Activated T-cell treated with anti-CD3 and anti-CD28 coated beads, Interleukin-2, amount 50 U/mL, for 72 hours (primary cell): ENCODE measurements at places on chromosomes 1 and 21. TPM values are rescaled to one million over a fixed set of nuclear protein-coding genes. Genes with fewer than 3 reads are reported as not detected.
A peak's percentile ranks its signal among the peaks of the same experiment; 100 is the strongest.

DNA sequence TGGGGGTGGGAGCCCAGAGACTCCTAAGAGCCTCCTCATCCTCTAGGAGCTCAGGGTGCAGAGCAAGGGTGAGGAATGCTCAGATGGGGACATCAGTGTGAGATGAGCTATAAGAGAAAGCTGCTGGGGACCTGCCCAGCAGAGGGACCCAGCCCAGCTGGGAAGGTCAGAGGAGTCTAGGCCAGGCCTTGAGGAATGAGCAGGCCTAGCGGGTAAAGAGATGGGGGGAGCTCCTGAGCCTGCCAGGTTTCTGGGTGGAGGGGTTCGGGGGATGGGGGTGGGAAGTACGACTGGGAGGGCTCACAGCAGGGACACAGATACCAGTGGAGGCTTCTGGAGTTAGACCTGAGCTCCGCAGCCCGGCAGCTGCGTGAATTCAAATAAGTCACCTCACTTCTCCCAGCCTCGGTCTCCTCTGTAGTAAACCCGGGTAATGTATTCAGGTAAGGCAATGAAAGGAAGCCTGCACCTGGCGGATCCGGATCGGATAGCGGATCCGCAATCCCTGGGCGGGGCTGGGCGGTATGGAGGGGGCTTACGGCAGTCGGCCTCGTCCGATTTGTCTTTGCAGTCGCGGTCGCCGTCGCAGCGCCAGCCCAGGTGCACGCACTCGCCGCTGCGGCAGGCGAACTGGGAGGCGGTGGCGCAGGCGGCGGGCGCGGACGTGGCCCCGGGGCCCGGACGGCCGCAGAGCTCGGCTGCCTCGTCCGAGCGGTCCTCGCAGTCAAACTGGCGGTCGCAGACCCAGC lies 38.0 kb upstream of the MAGOH start:
- H3K4me1 ChIP-seq: no peaks in the 10 kb centered on the region
- no peaks in the 10 kb centered on the region for H3K27me3 ChIP-seq
- H3K27ac ChIP-seq: no peak overlapping the region
- peaks cover 3% of the 10 kb centered on the region for H3K36me3 ChIP-seq

DNA sequence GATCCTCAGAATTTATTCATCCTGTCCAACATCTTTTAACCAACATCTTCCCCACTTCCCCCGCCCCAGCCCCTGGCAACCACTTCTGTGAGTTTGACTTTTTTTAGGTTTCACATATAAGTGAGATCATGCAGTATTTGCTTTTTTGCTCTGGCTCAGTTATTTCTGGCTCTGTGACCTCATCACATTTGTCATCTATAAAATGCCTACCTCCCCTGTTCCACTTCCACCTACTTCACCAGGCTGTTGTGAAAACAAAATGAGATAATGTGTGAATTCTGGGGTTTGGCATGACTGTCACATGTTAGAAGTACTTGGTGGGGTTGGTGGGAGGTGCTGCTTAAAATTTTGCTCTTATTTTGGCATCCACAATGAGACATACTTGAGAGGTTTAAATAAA lies 18.4 kb downstream of the HHAT start:
- peaks cover 16% of the 10 kb centered on the region for H3K4me1 ChIP-seq
- peak; percentile 34 for DNase-seq
- H3K27me3 ChIP-seq: no peaks in the 10 kb centered on the region
- no peaks in the 10 kb centered on the region for H3K36me3 ChIP-seq
- no peak overlapping the region for H3K4me3 ChIP-seq

DNA sequence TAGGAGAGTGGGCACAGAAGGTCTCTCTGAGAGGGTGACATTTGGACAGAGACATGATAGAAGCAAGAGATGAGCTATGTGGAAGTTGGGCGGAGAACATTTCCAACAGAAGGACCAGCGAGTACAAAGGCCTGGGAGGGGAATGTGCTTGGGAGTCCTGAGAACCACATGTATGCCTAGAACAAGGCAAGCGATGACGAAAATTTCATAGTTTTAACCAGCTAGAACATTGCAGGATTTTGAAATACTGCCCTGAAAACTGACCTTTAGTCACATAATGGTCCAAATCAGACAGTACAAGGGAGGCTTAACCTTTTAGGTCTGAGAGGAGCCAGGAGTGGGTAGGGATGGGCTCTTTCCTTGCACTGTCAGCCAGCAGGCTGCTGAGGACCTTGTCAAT lies 68.0 kb downstream of the MRPS6 start:
- no peak for DNase-seq
- H3K4me3 ChIP-seq: no peak overlapping the region
- H3K4me1 ChIP-seq: peaks cover 13% of the 10 kb centered on the region
- H3K27ac ChIP-seq: no peak overlapping the region
- no peaks in the 10 kb centered on the region for H3K27me3 ChIP-seq
- H3K36me3 ChIP-seq: peaks cover 25% of the 10 kb centered on the region

DNA sequence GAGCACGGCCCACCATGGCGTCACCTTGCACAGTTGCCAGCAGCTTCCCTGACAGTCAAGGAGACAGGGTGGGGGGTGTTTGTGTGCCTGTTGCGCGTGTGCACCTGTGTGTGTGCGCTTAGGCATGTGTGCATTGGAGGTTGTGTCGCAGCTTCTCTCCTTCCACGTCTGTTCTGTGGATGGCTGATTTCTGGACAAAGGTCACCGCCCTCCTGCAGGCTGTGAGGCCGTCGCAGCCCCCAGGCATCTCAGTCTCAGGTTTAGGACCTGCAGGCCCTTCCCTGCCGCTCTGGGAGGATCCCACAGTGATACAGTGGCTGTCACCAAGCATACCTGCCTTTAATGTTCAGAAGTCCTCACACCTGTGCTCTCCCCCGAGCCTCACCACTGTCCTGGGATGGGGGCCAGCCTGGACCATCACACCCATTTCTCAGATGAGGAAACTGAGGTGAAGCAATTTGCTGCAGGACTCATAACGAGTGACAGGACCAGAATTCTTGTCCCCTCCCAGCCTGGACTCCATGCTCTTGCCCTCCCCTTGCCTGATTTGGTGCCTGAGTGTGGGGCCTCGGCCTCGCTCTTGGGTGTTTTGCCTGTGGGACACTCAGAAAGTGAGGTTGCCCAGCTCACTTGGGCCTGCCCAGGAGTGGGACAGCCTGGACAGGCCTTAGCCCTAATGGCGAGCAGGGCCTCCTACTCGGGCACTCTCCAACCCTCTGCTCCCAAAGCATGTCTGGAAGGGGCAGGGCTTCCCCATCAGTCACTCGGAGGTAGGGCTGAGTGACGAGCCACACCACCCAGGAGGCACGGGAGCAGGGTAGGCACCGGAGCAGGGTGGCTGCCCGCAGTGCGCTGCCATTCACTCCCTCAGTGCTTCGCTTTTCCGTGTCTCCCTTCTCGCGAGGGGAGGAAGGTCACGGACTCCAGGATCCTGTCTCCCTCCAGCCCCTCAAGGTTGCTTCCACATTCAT lies 22.6 kb downstream of the COQ8A start:
- H3K27ac ChIP-seq: no peak overlapping the region
- H3K4me1 ChIP-seq: peaks cover 15% of the 10 kb centered on the region
- peaks cover 3% of the 10 kb centered on the region for H3K36me3 ChIP-seq
- no peak overlapping the region for H3K4me3 ChIP-seq
- H3K27me3 ChIP-seq: no peaks in the 10 kb centered on the region

DNA sequence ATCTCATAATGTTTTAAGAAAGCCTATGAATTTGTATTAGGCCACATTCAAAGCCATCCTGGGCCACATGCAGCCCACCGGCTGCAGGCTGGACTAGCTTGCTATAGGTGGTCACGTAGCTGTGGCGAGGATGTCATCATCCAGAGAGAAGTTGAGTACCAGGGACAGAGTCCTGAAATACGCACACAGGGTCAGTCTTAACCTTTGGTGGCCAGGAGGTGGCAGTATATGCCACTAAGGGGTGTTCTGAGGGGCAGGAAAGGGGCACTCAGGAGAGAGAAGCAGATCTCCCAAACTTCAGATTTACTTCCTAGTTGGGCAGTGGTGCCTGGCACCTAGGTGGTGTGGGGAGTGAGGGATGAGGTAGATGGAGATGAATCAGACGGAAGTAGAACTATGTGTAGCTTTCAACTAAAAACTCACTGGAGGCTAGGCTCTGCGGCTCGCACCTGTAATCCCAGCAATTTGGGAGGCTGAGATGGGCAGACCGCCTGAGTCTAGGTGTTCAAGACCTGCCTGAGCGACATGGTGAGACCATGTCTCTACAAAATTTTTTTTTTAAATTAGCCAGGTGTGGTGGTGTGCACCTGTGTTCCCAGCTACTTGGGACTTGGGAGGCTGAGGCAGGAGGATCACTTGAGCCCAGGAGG lies 16.3 kb upstream of the CDK18 start:
- peaks cover 13% of the 10 kb centered on the region for H3K4me1 ChIP-seq
- no peak overlapping the region for H3K27ac ChIP-seq
- no peaks in the 10 kb centered on the region for H3K36me3 ChIP-seq
- peaks cover 50% of the 10 kb centered on the region for H3K27me3 ChIP-seq
- peak; percentile 54 for DNase-seq

DNA sequence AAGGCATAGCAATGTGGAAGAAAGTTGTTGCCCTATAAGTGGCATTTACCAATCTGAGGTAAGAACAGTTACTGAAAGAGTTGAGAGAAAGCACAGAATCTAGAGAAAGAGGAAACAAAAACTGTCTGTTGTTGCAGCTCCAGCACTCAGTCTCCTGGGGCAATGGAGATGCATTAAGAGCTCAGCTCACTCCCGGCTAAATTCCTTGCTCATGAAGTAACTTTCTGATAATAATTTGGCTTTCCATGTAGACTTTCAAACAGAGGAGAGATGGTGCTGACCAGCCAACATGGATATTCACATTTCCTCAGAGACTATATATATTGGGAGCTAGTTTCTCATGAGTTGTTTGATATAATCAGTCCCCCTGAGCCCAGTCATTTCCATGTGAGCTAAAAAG lies 135.3 kb downstream of the GDAP2 start:
- H3K4me1 ChIP-seq: no peaks in the 10 kb centered on the region
- no peak overlapping the region for H3K27ac ChIP-seq

DNA sequence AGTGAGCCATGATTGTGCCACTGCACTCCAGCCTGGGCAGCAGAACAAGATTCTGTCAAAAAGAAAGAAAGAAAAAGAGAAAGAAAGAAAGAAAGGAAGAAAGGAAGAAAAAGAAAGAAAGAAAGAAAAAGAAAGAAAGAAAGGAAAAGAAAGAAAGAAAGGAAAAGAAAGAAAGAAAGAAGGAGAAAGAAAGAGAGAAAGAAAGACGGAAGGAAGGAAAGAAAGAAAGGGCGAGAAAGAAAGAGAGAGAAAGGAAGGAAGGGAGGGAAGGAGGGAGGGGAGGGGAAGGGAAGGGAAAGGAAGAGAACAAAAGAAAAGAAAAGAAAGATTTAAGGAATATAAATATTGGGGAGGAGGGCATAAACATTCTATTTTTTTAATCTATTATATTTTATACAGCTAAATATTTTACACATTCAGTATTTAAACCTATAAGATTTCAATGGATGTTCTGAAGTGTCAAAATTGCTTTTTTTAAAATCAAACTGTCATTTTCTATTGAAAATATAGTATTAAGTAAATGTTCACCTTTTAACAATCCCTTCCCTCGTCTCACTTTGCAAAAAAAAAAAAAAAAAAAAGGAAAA lies 6.8 kb upstream of the JAK1 start:
- H3K27ac ChIP-seq: peak overlapping the region; percentile 55
- peaks cover 7% of the 10 kb centered on the region for H3K4me1 ChIP-seq
- H3K27me3 ChIP-seq: peaks cover under 1% of the 10 kb centered on the region
- no peak overlapping the region for H3K4me3 ChIP-seq

DNA sequence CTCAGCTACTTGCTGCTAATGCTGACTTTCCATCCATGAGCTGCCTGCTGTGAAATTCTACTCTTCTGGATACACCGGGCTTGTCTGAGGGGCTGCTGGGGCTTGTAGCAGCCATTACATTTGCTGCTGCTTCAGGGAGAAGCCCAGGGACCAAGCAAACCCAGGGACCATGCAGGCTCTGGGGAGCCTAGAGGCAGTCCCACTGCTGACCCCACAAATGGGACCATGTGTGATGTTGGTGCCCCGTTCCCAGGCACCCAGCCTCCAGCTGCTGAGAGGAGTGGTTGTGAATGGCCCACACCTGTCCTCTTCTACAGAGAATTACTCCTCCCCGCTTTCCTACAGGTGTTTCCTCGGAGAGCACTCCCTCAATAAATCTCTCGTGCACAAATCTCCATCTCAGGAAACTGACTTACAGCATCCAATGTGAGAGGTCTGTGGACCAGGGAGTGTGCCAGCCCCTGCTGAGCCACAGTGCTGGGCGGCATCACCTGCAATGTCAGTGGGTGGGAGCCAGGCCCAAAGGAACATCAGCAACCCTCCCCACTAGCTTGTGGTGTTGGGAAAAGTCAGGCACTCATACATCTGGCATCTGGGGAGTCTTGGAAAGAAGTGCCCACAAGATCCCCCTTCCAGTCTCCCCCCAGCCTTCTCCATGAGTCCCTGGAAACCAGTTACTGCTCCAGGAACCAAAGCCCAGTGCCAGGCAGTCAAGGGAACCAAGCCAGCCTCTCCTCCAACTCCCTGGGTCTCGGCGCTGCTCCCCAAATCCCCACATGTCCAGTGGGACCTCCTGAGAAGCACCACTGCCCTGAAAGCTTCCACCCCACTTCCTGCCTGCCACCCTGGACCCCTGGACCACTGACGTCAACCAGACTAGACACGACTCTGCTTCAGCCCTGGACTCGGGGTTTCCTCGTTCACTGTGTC lies 65.1 kb downstream of the TCP10L start:
- H3K4me3 ChIP-seq: no peak overlapping the region
- DNase-seq: no peak
- H3K27ac ChIP-seq: no peak overlapping the region
- H3K36me3 ChIP-seq: no peaks in the 10 kb centered on the region

GRCh38 chr1:220927442-220927841 lies 48.2 kb downstream of the HLX start:
- H3K36me3 ChIP-seq: no peaks in the 10 kb centered on the region
- no peaks in the 10 kb centered on the region for H3K4me1 ChIP-seq
- peaks cover 6% of the 10 kb centered on the region for H3K27me3 ChIP-seq
- DNase-seq: no peak
- no peak overlapping the region for H3K4me3 ChIP-seq

DNA sequence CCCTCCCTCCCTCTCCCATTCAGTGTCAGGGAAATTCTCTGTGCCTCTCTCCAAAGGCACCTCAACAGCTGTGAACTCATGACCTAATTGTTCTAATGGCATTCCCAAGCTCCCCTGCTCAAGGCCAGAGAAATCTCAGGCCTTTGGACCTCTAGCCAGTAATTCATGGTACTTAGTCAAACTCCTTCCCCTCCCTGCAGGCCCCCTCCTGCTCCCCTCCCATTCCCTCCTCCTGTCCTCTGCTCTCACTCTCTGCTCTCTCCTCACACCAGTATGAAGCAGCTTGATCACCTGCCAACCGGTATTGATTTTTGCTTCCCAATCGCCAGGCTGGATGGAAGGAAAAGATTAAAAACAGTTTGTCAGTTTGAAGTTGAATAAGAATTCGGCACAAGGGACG lies 370.5 kb upstream of the PBX1 start:
- no peaks in the 10 kb centered on the region for H3K4me1 ChIP-seq
- no peaks in the 10 kb centered on the region for H3K36me3 ChIP-seq
- no peak overlapping the region for H3K4me3 ChIP-seq
- no peak overlapping the region for H3K27ac ChIP-seq

WLS gene
- not detected for total RNA-seq

S100A9 gene
- not detected for total RNA-seq

SLC26A9 gene
- not detected for total RNA-seq

SPATA46 gene
- total RNA-seq: not detected

CD164L2 gene
- total RNA-seq: not detected

NBPF10 gene
- total RNA-seq: 2.5 TPM

PARS2 gene
- total RNA-seq: 7.3 TPM

KCNE2 gene
- total RNA-seq: 0.69 TPM
